Sciatic nerve (tissue), 2 donors: ENCODE measurements at places on chromosomes 6 and 20. TPM values are rescaled to one million over a fixed set of nuclear protein-coding genes. Genes with fewer than 3 reads are reported as not detected.
A peak's percentile ranks its signal among the peaks of the same experiment; 100 is the strongest.

Gene ENPP1
- total RNA-seq = 13.4 TPM

Gene CLPSL2
- not detected for total RNA-seq

Gene PCMTD2
- 85.6 TPM for total RNA-seq

Gene BNIP5
- not detected for total RNA-seq

Gene TEAD3
- total RNA-seq = 20.5 TPM

Gene MEI4
- 0.13 TPM for total RNA-seq

Gene ECHDC1
- total RNA-seq = 62.0 TPM

DNA sequence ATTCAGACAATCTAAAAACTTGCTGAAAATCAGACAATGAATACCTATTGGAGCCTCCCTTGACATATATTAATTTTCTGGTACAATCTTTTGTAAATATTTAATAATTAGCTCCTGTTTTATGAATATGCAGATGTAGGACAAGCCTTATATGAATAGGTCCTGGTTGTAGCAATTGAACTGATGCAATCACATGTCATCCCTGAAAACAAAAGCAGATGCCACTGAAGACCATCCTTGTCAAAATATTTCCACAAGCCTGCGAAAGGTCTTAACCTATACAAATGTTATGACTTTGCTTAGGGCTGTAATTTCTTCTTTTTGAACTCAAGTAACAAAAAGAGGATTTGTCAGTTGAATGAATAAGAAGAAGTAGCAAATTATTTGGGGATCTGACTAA is 722.1 kb downstream of the EYS start:
- no peak for DNase-seq

DNA sequence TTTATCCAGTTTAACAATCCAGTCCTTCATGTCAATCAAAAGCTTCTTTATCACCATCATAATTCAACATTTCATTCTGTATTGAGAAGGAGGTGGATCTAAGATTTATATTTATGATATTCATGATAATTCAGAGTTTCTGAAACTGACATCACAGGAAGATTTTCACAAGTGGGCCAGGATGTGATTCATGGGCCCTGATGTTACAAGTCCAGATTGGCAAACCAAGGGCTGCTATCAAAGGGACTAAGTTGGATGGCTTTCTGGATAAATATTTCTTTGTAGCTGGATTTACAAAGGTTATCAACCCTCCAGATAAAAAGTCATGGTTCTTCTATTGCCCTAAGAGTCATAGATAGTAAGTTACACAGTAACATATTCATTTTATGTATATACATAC is 866.5 kb downstream of the KIF16B start:
- DNase-seq = no peak

DNA sequence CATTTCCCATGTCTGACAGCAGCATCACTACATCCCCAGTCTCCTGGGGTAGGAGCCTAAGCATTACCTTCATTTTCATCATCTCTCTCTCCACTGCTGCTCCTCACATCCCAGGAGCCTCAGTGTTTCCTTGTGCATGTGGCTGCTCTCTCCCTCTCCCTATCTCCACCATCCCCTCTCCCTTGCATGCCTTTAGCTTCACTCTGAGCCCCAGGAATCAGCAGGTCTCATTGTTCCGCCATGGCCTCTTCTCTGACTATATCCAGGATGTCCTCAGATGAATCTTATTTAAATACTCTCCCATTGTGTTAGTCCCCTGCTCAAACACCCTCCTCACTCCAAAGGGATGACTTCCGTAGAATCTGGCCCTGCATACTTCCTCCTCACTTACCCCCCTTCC is 79.4 kb downstream of the FAXC start:
- no peak for DNase-seq

- DNase-seq = no peak
These were observed 38.7 kb downstream of the TRDN start for GRCh38 chr6:123598011-123598410.

DNA sequence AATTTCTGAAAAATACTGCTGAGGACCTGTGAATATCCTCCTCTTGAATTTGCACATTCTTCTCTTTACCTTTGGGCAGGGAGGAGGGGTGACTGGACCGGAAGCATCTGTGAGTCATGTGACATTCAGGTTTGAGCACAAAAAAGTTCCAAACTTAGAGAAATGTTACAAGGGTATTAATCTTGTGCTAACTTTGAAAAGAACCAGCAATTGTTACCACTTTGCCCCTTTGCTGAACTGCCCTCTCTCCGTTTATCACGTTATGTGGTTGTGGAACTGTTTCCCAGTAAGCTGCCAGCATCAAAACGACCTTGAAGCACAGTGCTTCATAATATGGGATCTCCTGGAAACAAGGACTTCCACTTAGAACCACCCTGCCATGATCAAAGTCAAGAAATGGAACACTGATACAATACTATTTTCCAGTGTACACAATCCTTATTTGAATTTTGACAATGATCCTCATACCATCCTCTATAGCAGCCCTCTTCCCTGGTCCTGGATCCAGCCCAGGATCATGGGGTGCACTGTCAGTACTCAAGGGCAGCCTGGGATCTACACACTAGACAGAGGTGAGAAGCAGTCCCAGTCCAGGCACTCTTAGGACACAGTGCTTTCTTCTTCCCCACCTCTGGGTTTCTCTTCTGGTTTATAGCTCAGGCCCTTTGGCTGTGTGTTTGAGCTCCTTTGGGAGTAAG is 2.3 kb upstream of the TUBB1 start:
- no peak for DNase-seq

DNA sequence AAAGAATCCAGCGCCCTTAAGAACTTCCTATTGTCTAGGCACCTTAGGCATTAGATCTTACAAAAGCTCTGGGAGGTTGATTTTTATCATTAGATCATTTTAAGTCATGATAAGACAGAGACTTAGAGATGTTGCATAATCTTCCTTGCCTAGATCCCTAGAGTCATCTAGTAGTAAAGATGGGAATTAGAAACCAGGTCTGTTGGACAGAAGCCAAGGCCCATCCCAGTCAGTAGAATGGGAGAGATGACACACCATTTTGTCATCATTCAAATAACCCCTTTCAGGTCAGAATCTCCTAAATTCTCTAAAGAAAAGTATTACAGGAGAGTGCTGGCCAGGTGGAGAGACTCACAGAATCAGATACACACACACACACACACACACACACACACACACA is 579.1 kb downstream of the BMP2 start:
- no peak for DNase-seq

DNA sequence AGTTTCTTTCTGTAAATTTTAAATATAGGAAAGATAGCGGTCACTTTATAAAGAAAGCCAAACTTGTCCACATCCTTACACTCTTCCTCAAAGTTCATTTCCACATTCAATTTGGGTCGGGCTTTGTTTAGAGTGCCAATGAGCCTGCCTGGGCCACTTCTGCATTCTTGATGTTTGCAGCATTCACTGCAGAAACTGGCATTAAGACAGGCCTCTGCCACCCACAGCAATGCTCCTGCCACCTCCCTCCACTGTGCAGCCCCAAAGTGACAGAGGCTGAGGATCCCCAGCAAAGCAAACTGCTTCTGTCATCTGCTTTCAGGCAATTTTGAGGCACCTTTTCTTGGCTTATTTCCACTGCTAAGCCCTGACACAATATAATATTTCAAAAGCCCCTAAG is 61.2 kb downstream of the TNFAIP3 start:
- no peak for DNase-seq

DNA sequence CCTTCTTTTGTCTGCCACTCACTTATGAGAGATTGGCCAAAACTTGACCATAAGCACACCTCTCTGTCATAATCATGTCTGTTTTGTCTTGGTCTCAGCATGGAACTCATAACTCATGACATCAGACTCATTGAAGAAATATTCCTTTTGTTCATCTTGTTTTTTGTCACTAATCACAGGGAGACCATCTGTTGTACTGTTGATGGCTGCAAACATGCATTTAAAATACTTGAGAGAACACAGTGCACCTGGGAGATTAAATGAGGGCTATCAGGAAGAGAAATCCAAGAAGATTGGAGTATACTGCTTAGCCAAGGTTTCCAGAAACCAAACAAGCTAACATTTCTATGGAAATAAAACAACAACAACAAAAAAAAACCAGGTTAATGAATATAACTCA is 689.7 kb downstream of the EPM2A start:
- no peak for DNase-seq

DNA sequence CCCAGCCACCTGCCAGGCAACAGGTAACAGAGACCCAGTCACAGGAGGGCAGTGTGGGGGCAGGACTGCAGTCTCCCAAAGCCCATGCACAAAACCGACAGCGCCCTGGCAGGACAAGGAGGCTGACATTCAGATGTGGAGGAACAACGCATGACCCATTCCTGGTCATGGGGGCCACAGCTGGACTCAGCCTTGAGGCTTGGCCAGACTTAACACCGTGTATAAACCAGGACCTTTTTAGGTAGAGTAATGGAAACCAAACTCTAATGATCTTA is 8.1 kb downstream of the GFRA4 start:
- DNase-seq = no peak

GRCh38 chr20:2102585-2103460 is 1.2 kb downstream of the STK35 start:
- peak; percentile 91 for DNase-seq

DNA sequence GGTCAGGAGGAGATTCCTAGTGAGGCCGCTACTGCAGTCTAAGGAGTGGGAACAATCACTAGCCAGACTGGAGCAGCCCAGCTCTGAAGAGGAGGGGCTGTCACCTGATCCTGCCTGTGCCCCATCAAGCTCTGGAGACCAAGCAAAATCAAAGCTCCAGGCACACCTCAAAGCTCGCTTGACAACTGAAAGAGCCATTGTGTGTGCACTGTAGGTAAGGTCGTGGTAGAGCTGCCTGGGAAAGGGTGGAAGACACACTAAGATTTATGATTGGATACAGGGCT is 58.2 kb downstream of the CSE1L start:
- no peak for DNase-seq

- DNase-seq = no peak
These were observed 1586.7 kb downstream of the HACE1 start for GRCh38 chr6:103273048-103273447.

DNA sequence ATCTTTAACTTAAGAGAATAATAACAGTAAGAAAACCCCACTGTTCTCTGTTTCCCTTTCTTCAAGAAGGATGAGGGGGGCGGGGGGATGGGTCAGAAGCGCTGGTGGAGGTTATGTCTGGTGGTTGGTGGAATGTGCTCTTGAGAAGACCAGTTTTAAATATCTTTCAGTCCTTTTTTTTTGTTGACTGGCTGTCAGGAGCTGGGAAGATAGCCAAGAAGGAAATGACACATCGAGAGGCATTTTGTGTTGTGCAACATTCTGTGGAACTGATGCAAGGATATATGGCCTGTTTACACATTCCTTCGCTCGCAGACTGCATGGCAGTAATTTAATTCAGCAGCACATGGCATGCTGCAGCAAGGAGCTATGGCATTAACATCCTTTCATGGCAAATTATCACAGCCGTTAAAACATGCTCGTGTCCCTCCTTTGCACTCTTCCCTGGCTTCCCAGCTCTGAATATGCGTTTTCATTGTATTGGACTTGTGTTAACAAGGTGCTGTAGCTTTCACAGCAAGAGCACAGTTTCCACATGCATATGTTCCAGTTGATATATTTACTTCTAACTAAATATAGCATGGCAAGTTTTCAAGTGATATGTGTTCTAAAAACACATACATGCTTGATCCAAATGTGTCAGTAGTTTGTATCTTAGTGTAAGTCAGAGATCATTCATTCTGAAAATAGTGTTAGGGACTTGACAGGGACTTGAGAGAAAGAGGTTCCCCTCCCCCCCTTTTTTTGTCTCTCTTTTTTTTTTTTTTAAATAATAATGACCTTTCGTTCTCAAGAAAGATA is 68.2 kb upstream of the SUPT3H start:
- peak; percentile 71 for DNase-seq

GRCh38 chr20:1696521-1697209 is 39.1 kb upstream of the SIRPG start:
- DNase-seq = no peak

DNA sequence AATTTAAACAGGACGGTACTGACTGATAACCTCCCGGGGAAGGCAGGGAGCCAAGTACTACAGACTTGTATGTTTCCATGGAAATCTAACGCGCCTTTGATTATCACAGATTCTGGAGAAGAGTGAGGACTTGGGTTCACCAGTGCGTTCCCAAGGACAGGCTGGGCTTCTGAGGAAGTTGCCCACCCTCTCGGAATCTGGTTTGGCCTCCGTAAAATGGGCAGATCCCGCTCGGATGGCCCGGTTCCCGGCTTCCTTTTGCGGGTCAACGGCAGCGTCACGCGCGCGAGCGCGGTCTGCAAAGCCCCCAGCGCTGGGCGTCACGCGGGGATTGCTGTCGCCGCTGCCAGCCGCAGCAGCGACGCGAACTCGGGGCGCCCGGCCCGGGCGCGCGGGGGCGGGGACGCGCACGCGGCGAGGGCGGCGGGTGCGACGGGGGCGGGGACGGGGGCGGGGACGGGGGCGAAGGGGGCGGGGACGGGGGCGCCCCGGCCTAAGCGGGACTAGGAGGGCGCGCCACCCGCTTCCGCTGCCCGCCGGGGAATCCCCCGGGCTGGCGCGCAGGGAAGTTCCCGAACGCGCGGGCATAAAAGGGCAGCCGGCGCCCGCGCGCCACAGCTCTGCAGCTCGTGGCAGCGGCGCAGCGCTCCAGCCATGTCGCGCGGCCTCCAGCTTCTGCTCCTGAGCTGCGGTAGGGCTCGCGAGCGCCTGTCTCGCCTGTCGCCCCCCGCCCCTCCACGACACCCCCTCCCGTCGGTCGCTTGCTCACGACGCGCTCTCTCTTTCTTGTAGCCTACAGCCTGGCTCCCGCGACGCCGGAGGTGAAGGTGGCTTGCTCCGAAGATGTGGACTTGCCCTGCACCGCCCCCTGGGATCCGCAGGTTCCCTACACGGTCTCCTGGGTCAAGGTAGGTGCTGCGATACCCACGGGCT is at the start of gene CD83:
TSS of gene CD83 (plus strand) at position 615 of the 933 bp plus-strand sequence. CDS start at position 655, 40 bp downstream.
- peak; percentile 76 for DNase-seq

GRCh38 chr6:33777398-33778388 is 11.2 kb downstream of the LEMD2 start:
- DNase-seq = no peak

- DNase-seq = no peak
These were observed 79.9 kb downstream of the TOX2 start for GRCh38 chr20:43994486-43995100.

GRCh38 chr6:8180327-8181159 is 78.2 kb upstream of the EEF1E1 start:
- no peak for DNase-seq
